ENCODE measurements at places on chromosomes 16 and 17.

GRCh38 chr16:74573622-74574021 lies 33.3 kb downstream of the GLG1 start:
- DNase-seq, result no peak

GRCh38 chr16:88760424-88761142 lies 24.4 kb downstream of the PIEZO1 start:
- DNase-seq, result no peak

DNA sequence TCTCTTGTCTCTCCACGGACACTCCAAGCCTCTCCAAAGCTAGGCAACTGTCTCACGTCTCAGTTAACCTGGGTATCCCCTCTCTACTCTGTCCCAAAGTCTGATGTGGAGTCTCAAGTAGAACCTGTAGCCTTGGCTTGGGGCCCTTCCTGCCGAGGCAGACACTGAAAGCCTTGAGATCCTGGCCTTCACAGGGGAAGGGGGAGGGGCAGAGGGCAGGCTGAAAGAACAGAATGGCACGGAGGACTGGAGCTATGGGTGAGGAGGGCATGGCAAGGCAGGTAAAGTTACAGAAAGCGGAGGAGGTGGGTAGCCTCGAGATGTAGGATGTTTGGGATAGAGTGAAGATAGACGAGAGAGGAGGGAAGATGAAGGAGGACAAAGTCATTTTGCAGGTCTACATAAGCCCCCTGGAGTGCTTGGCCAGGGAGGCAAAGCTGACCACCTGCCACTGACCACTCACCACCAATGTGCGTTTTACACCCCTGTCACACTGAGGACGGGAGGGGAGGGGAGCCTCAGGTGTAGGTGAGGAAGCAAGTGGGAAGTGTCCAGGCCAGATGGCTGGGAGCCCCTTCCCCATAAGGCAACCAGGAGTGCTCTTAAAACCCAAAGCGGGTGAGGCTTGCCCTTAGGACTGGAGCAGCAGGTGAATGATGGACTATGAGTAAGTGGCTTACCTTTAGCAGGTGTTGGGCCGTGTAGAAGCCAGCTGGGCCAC lies 1.3 kb downstream of the FDXR start:
- DNase-seq, result no peak

DNA sequence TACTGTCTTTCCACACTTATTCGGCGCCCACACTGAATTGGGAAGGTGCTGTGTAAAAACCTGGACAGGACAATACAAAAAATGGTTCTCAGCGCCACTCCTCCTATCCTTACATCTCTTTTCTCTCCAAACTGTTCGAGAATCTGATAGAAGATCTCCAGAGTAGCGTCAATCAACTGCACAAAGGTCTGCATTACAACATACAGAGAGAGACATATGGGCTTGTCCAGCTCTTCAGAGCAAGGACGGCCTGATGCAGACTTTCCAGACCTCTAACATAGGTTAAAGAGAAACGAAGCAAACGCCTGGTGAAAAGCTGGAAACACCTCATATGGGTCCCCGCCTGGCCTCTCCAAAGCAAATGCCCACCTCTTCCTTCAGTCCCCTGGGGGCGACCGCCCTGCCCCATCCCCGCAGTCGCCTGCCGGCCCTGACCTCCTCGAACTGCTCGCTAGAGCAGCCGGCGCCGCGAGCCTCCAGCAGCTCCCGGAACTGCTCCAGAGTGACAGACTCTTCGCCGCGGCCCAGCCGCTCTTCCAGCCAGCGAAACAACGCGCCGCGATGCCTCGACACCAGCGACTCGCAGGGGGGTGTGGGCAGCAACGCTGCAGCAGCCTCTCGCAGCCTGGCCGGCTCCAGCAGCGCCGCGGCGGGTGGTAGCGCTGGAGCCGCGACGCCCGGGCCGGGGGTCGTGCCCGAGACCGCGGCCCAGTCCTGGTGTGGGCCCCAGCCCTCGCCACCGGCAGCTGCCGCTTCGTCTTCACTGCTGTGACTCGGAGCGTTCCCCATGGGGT lies 526 bp downstream of the ZZEF1 start:
- DNase-seq, result peak; percentile 9

DNA sequence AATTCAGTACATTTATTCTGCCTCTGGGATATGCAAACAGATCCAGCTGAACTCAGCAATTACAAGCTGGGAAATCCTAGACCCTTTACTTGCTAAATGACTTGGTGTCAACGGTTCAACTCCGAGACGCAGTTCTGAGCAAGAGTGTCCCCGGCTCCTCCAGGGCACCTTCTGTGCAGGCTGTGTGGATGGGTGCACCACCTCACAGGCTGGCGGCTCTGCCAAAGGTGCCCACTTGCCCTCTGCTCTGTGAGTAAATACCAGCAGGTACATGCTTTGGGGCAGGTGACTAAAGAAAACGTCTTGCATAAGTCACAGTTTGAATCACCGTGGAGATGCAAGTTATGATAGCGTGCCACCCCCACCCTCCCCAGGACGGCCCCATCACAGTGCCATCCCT lies 23.3 kb downstream of the MAP1LC3B start:
- no peak for DNase-seq

DNA sequence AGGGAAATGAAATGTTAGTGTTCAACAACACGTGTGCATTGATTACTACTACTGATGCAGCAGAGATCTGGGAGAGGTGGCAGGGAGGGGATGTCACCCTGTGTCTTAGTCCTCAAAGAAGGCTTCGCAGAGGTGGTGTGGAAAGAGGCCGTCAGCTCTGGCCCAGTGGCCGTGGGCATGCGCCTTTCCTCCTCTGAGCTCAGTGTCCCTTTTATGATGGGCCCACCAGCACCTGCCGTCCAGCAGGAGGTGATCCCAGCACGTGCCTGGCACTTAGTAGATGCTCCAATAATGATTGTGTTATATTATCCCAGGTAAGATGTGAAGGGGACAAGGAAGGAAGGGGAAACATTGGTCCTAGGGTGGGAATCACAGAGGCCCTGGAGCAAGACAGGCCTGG lies 106.2 kb downstream of the CLEC16A start:
- no peak for DNase-seq

- DNase-seq, result no peak
Observed at GRCh38 chr17:18161207-18162145, 22.2 kb upstream of the ALKBH5 start.

- no peak for DNase-seq
Observed at GRCh38 chr16:53761962-53762703, 58.2 kb downstream of the FTO start.

DNA sequence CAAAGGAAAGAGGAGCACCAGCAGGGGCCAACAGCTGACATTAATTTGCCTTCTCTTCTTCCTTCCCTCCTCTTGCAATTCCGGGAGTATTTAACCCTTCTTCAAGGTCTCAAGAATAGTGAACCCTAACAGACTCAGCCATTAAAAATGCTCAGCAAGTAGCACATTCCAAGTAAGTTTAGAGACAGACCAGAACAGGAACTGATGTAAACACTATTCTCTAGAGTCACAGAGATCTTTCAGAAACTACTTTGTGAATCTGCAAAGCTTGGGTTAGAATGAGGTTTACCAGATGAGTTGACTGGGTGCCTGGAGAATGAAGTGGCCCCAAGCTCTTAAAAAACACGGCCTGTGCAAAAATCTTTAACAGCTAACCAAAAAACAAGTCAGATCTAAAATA lies 50.9 kb downstream of the TEX2 start:
- no peak for DNase-seq

- DNase-seq, result no peak
Observed at GRCh38 chr16:87984632-87985267, 33.5 kb downstream of the BANP start.

GRCh38 chr16:90031931-90032673 lies 12.8 kb upstream of the DBNDD1 start:
- no peak for DNase-seq

DNA sequence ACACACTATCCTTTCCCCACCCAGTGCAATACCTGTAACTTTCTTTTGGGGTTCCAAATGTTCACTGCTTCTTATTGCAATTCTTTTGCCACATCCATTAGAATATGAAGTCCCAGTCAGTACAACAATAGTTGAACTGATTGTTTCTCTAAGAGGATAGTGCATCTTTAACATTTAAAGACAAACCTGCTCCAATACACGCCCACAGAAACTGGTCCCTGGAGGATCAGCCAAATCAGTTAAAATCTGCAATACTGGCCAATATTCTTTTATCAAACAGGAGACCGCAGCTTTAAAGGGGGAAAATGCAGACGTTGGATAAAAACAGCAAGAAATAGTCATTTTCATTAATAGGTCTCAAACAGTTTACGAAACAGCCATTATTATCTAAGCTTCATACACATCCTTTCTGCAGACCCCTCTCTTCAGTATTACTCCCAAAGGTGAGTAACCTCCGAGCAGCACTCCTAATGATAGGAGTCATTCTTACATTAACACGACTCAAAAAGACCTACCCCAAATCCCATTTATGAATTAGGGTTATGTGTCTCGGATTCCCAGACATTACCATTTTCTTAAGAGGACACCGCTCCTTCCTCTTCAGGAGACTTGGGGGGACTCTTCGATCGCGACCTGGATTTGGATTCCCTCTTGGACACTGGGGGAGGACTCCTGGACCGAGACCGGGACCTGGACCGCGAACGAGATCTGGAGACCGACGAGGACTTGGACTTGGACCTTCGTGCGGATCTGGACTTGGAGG lies 1.4 kb downstream of the SRSF2 start:
- no peak for DNase-seq

DNA sequence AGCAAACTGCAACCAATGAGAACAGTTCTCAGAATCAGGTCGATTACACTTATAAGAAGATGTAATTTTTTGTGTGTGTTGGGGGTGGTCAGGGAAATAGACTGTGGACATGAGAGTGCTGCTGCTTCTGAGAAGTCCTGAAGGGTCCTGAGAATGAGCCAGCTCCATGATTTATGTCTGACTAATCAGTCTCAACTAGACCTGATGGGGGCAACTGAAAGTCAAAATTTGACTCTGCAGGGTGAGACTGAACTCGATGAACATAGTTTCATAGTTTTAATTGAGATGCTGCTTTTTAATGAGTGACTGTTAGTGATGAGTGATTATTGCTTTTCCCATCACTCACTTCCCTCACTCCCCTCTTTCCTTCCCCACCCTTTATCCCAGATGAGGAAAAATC lies 37.3 kb downstream of the SMARCE1 start:
- DNase-seq, result no peak

GRCh38 chr17:63555500-63556156 lies 5.4 kb downstream of the DCAF7 start:
- DNase-seq, result no peak

- no peak for DNase-seq
Observed at GRCh38 chr16:3058139-3059030, 7.1 kb upstream of the IL32 start.

DNA sequence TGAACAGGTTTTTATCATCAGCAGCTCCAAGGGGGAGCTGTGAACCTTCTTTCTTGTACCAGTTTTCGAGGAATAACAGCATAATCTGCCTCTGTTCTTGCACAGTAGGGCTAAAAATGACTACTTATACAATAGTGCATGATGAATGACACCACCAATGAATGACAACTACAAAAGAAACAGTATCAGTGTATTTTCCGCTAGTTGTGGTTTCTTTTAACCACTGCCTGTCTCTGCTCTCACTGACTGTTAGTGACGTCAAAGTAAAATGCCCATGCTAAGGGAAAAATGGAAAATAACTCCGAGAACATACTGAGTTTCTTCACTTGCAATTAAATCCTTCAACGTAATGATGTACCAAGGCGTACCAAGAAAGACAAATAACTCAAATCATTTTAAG lies 294.9 kb downstream of the MAP2K6 start:
- no peak for DNase-seq

DNA sequence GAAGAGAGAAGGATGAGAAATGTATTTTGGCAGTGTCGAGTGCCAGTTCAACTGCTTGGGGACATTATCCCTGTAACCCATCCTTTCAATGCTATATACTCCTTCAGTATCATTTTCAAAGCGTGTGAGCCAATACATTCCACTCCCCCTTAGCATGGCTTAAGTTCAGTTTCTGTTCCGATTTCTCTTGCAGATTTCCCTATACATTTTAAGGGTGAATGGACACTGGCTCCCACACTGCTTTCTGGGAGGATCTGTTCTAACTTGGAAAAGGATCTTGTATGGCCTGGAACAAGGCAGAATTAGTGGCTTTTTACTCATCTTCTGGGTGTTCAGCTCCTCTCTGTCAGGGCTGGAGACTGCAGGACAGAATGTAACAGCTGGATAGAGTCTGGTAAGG lies 333.8 kb downstream of the HAPSTR1 start:
- no peak for DNase-seq

DNA sequence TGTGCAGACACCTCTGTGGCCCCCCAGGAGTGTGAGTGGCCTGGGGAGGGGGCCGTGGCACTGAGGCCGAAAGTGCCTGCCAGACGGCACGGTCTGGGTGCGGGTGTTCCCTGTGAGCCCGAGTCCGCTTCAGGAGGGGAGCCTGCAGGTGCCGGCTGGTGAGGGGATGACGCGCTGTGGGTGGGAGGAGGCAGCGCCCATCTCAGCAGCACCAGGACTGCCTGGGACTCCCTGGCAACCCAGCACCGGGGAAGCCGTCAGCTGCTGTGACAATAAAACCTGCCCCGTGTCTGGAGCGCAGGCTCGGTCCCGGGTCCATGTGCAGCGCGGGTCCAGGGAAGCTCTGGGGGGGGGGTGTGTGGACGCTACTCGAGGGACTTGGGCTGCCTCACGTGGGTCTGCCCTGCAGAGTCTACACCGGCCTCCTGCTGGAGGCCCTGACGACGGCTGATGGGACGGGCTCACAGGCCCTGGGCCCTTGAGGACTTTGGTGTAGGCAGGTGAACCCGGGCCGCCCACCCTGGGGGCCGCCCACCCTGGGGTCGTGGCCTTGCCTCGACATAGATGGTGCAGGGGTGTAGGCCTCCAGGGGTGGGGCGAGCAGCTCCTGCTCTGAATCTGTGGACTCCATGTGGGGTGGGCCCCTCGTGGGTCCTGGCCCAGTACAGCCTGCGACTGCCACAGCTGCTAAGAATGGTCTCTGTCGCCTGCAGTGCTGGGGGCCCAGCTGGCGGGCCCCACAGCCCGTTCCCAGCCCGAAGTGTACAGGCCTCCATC lies 5.9 kb upstream of the RAB40C start:
- no peak for DNase-seq

DNA sequence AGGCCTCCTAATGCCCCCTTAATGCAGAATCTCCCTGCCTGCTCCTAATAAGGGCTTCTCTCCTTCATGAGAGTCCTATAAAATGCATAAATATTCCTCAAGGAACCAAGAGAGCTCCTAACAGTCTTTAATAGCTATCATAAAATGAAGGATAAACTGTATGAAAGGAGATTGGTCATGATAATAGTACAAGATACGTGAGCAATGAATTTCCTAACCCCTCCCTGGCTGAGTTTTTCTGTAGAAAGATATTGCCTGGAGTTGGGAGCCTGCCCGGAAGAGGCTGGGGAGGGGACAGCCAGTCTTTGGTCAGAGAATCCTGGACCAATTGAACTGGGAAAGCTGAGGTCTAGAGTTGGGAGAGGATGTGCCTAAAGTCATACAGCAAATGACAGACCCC lies 321.9 kb upstream of the CDH5 start:
- DNase-seq, result no peak

DNA sequence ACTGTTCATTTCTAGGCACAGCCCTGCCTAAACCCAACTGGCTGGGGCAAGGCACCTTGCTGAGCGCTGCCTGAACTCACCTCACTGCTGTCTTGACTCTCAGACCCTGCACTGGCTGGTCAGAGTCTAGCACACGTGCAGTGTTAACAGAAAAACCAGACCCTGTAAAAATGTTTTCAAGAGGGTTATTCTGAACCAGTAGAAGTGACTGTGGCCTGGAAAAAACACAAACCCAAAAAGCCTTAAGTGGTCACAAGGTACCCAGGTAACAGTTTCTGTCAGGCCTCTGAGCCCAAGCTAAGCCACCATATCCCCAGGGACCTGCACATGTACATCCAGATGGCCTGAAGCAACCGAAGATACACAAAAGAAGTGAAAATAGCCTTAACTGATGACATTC lies 6.1 kb upstream of the EIF4A3 start:
- no peak for DNase-seq

Data from activated CD8-positive, alpha-beta memory T cell treated with anti-CD3 and anti-CD28 coated beads for 4 hours (primary cell).